Mucosa of descending colon (tissue), 3 donors: ENCODE measurements at places on chromosomes 1 and 21. TPM values are rescaled to one million over a fixed set of nuclear protein-coding genes. Genes with fewer than 3 reads are reported as not detected.

DISP3 gene
- total RNA-seq = 0.23 TPM

S100A7 gene
- not detected for total RNA-seq

SHISAL2A gene
- total RNA-seq = not detected

PTPN7 gene
- 5.0 TPM for total RNA-seq

KIF21B gene
- total RNA-seq = 3.2 TPM

LCE1E gene
- not detected for total RNA-seq

DNAJC28 gene
- 3.0 TPM for total RNA-seq

SLC2A1 gene
- 81.2 TPM for total RNA-seq

TLCD4 gene
- total RNA-seq = 53.4 TPM
